ENCODE measurements at places on chromosomes 6 and 20.

- DNase-seq = no peak
Measured at GRCh38 chr20:3692706-3693294, 11.0 kb upstream of the ADAM33 start.

- DNase-seq = peak; percentile 86
Measured at GRCh38 chr6:128508588-128509296, 11.7 kb downstream of the PTPRK start.

GRCh38 chr6:10413850-10414738, 780 bp downstream of the TFAP2A start:
- DNase-seq = peak; percentile 79

DNA sequence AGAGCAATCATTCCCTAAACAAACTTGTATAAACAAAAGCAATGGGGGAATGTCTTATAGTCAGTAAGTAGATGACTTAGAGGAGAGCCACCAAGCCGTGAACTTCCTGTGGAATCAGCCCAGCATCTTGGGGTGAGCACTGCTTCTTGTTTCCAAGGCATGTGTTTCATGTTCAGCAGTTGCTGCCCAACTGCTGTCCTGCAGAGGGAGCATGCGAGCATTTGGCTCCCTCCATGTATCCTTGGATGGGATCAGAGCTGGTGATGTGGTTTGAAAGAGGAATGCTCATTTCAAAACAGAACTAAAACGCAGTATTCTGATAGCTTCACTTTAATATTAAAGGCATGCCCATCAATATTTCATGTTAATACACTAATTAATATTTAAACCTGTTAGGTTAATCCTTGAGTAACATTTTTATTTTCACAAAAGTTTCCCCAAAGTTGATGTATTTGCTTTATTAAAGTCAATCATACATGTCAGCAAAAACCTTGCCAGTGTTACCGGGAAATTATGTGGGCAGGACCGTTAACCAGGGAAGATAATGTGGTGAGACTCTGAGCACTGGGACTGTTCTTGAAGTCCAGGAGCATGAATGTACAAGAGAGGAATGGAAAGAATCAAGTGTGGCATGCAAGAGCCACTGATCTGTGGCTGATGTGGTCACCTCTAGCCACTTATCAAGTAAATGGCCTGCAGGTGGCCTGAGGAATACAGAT, 172.1 kb upstream of the GGTLC1 start:
- DNase-seq = peak; percentile 57

GRCh38 chr20:3679749-3680700, 1.8 kb downstream of the ADAM33 start:
- no peak for DNase-seq

GRCh38 chr6:117776441-117776840, 101.2 kb downstream of the NUS1 start:
- DNase-seq = no peak

GRCh38 chr20:44734938-44735337, 10.7 kb upstream of the KCNK15 start:
- peak; percentile 63 for DNase-seq

GRCh38 chr6:110488606-110489190, 12.3 kb upstream of the SLC22A16 start:
- no peak for DNase-seq

DNA sequence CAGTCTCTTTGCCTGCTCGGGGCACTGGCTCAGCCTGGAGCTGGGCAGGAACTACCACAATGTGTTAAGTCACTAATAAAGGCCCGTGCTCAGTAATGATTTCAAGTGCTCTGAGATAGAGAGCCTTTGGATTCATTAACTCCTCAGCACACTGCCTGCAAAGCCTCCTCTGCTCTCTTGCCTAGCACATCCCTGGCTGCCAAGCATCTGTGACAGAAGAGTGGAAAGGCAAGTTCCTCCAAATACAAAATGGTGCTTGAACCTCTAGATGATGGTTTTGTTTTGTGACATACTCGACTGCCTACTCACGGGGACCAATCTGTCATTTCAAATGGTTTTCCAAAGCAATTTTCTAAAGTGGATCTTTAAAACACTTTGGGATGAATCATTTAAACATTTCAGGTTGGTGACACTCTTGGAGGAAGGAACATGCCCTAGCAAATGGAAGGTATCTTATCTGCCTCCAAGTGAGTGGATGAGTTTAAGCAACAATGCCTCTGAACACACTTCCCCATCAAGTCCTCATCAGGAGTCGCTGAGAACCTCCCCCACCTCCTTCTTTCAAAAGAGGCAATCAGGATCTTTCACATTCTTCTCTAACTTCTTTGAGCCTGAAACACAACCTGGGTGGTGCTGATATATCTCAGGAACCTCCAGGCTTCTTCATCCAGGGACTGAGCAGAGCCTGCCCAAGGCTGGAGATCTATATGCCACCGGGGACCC, 35.8 kb downstream of the METTL24 start:
- no peak for DNase-seq

- no peak for DNase-seq
Measured at GRCh38 chr6:2120912-2121311, 124.5 kb downstream of the GMDS start.

GRCh38 chr6:17987697-17988421, 424 bp upstream of the KIF13A start:
- DNase-seq = peak; percentile 60

- no peak for DNase-seq
Measured at GRCh38 chr20:37920270-37920669, 17.3 kb downstream of the VSTM2L start.

- peak; percentile 58 for DNase-seq
Measured at GRCh38 chr6:149895048-149895590, 2.8 kb downstream of the RAET1E start.

DNA sequence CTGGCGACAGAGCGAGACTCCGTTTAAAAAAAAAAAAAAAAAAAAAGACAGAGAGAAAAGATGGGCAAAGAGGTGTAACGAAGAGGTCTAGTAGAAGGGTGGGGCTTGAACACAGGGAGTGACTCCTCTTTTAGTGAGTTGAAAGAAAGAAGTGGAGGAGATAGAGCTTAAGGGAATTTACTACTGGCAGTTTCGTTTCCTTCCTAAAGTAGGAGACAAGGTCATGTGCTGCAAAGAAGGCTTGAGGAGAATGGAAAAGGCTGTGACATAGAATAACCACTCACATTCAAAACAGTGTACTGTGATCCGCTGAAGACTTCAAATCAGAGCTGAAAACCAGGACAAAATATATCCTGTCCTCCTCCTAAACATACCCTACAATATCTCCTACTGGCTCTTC, 63.8 kb upstream of the EIF2S2 start:
- no peak for DNase-seq

GRCh38 chr6:136753624-136754023, 38.7 kb downstream of the MAP3K5 start:
- no peak for DNase-seq

DNA sequence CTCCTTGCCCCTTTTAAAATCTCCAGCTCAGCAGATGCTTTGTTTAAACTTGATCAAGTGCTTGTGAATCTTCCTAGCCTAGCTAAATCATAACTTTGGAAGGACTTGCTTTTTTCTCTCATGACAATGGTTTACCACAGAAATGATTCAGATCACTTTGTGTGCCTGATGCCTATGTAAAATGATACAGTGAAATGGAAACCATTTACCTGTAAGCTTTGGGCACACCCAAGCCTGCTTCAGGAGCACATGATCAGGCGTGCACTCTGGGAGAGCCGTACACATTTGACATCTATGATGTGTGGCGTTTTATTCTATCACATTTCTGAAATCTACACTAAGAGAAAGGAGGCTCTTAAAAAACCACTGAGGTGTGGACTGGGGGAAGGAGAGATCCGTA, 41.1 kb downstream of the PTPN1 start:
- DNase-seq = no peak

- no peak for DNase-seq
Measured at GRCh38 chr6:142881290-142881689, 63.7 kb downstream of the HIVEP2 start.

Measured in A549 (cell line).